ENCODE measurements at places on chromosomes 12 and 14.

DNA sequence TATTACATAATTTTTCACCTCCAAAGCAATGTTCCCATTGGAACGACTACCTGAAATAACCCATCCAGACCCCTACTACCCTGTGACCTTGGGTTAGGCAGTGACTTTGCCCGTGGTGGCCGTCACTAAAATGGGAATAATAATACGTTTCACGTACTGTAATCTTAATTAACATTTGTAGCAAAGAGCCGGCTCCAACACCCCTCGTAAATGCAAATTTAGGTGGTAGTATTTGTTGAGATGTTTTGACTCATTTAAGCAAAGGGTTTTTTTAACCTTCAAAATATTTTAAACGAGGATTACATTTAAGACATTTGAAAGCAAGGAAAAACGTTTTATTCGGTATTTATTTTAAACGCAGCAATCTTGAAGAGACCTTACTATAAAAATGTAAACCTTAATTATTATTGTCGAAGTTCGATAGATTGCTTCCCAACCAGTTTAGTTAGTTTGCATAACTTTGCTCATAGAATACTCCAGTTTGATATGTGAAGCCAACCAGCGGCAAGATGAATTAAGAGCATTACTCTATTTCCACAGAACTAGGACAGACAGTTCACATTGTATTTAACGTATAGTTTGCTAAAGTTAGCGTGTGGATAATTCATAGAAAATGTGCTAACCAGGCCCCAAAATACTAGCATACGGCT, 1.4 kb upstream of the ARID2 start:
- no peak for DNase-seq

DNA sequence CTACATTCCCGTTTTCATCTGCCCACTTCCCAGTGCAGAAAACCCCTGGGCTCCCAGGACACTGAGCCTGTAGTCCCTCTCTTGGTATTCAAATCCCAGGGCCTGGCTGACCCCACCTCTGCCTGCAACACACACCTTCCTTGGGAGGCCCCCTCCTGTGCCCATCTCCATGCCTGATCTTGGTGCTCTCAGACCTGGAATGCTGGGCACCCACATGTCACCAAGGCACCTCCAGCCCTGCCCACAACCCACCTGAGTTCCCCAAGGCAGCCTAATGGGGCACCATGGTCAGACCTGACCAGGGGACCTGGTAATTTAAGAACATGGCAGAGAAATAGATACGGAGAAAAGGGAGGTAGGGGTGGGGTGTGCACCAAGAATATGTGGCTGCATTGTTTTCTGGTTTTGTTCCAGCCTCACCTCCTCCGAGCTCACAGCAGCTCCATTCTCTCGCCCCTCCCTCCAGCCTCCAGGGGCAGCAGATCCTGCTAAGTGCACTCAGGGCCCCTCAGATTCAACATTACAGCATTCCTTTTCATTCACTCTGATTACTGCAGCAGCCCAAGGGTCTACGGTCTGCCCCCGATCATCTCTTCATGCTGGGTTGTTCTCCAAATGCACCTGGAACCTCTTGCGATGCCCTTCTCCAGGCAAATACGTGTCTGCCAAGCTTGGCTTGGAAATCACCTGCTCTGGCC, 9.2 kb upstream of the HSP90AA1 start:
- no peak for DNase-seq

- DNase-seq = no peak
Measured at GRCh38 chr14:104244221-104245011, 106.0 kb downstream of the KIF26A start.

DNA sequence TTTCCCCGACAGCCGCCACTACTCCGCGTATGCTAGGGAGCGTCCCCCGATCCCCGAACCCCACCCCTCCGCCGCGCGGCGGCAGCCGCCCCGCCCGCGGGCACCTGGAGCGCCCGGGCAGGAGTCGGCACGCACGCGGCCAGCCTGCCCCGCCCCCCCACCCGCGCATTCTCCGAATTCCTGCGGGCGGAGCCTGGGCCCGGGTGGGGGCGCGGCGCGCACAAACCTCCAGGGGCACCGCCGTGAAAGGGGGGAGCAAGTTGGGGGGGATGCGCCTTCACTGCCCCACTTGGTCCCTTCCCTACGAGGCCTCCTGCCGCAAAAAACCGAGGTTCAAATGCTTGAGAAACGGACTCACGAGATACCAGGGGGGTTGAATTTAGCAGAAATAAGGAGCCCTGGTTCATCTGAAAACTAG, 1.7 kb downstream of the AJUBA start:
- no peak for DNase-seq

- DNase-seq = no peak
Measured at GRCh38 chr12:1907652-1908611, 10.5 kb downstream of the CACNA2D4 start.

GRCh38 chr12:52946797-52947547, 1.9 kb upstream of the KRT18 start:
- DNase-seq = no peak

GRCh38 chr14:104787736-104788135, 7.8 kb downstream of the AKT1 start:
- no peak for DNase-seq

- DNase-seq = no peak
Measured at GRCh38 chr12:67774983-67775587, 126.5 kb downstream of the DYRK2 start.

- DNase-seq = no peak
Measured at GRCh38 chr12:121786440-121786825, 7.1 kb downstream of the RHOF start.

DNA sequence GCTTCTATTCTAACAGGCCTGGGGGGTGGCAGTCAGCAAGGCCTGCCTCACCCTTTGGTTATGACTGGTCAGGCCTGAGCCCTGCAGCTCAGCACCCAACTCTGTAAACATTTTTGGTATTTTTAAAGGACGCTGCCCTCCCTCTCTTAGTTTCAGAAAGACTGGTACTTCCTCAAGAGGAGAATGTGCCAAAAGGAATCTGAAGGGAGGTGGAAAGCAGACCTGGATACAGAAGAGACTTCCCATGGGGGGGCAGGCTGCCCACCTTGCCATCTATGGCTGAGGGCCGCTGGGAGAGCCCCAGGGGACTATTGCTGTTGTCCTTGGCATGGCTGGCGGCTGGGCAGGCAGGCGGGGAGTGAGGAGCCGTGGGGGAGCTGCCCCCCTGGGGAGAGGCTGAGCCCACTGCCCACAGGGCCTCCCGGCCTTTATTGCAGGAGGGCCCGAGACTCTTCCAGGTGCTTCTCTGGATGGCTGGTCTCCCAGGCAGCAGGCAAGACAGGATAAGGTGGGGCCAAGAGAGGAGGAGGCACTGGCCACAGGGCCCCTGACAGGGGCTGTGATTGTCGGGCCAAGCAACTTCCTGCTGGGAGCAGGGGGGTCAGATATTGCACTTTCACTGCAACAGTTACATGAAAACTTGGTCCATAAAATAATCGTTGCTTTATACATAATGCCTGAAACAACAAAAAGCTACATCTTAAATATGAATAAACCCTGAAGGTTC, 3.5 kb downstream of the ARL6IP4 start:
- DNase-seq = no peak

DNA sequence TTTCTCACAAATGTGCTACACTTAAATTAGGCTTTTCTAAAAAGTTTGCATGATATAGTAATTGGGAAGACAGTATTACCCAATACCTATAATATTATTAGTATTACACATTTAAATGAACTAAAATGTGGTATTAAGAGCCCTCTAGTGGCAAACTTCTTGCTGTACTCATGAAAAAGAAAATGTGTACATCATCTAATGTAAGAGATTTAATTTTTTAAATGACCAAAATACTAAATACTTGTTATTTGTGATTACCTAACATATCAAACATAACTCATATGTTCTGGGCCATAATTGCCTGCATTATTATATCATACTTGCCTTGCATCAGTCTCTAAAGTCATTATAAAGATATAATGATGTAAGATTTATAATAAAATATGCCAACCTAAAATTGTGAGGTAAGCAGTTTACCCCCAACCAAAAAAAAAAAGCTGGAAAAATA, 64.2 kb downstream of the DNAI7 start:
- no peak for DNase-seq

DNA sequence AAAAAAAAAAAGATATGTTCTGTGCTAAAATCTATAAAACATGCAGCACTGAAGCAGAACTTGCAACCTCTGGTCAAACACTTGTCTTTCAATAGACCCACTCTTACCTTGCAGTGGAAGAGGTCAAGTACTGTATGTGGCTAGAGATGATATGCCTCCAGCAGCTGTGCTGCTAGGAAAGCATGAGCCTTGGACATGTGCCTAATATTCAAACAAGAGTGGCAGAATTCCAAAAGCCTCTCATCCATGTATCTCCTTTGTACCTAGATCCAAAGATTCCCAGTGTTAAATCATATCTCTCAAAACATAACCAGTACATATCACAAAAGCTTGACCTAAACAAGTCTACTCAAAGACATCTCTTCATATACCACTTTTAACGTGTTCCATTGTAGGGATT, 105.0 kb upstream of the CPNE8 start:
- no peak for DNase-seq

DNA sequence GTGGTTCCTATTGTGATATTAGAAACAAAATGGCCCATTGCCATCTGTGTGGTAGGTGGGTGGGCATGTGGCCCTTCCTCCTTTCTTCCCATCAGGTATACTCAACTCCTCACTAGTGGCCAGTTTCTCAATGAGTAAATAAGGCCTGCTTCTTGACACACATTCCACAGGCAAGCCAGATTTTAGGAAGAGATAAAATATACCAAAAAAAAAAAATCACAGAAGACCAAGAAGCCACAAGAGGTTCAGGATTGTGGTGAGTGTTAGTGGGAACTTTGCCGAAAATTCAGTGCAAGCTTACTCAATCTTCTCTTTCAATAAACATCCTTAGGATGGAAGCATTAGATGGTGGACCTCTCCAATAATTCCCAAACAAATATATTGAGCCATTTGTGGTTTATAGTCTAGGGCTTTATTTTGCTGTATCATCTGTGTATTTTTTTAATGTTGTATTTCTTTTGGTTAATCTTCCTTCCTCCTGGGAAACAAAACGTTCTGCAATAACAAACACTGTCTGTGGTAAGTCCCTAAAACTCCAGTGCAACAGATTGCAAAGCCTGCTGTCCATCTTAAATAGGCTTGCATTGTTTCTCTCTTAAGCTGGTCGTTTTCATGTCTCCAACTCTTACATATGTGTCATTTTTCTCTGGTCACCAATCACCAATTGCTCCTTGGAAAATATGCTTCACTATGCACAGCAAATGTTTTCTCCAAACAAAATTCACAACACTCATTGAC, 289.9 kb upstream of the KITLG start:
- DNase-seq = no peak

DNA sequence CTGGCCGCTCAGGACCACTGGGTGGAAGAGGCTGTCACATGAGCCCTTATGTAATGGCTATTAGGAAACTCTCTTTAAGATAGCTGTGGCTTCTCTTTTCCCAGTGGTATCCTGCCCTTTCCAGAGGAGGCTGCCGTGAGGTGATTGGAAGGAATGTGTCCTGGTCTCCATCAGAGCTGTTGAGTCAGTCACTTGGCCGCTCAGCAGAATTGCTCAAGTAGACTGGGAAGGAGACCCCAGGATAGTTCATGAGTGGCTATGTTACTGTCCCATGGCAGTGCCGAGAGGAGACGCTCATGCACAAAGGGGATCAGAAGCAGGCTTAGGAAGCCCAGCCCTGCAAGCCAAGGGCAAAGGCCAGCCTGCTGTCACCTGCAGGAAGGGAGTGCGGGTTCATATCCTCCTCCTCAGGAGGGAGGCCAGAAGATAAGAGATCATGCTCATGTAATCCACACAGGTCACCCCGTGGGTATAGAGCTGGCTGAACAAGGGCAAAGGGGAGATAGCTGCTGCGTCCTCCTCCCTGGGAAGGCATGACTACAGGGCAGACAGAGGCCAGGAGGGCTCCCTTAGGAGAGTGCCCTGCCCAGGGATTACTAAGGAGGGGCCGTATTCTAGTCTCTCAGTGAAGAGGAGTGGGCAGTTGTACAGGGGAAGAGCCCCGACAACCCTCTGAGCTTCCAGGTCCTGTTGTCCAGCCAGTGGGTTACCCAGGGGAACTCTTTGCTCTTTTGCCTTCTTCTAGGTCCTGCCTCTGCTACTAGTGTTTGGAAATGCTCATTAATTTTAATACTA, 137.0 kb upstream of the MAX start:
- DNase-seq = no peak

DNA sequence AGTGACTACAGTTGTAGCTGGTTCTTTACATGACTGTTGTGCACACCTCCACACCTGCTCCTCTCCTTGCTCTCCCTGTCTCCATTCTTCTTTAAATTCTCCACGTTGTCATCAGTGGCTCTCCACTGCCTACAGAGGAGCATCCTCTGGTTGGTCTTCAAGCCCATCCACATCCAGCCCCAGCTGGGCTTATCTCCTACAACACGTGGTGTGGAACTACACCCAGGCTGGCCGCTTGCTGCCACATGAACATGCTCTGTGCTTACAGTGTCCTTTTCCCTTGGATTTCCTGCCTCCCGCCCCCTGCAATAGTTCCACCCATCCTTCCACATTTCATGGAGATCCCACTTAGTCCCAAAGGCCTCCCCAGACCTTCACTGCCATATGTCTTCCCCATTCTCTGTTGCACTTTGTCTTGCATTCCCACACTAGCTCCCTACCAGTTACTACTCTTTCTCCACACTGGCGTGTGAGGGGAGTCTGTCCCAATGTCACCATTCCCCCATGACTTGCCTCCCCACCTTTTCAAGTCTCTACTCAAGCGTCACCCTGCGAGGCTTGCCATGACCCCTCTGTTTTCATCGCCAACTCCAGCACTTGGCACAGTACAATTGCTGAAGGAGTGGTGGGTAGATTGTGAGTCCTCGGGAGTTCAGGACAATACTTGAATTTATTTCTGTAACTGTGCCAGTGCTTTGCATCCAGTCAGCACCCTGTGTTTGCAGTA, 9.8 kb upstream of the MCRS1 start:
- DNase-seq = no peak

GRCh38 chr14:82915381-82915780, 1381.7 kb upstream of the SEL1L start:
- no peak for DNase-seq

- no peak for DNase-seq
Measured at GRCh38 chr12:73225941-73226340, 953.8 kb downstream of the TRHDE start.

- no peak for DNase-seq
Measured at GRCh38 chr14:71956920-71957563, 24.8 kb downstream of the RGS6 start.

- DNase-seq = no peak
Measured at GRCh38 chr14:100391724-100392123, 68.6 kb downstream of the SLC25A47 start.

GRCh38 chr14:92392711-92393110, 69.7 kb downstream of the SLC24A4 start:
- DNase-seq = no peak

GRCh38 chr12:114696443-114697242, 12.7 kb upstream of the TBX3 start:
- no peak for DNase-seq

- no peak for DNase-seq
Measured at GRCh38 chr14:61678975-61679374, 16.3 kb upstream of the HIF1A start.

GRCh38 chr14:31510222-31510621, 22.4 kb upstream of the GPR33 start:
- no peak for DNase-seq

- no peak for DNase-seq
Measured at GRCh38 chr12:59382282-59383078, 213.3 kb upstream of the SLC16A7 start.

DNA sequence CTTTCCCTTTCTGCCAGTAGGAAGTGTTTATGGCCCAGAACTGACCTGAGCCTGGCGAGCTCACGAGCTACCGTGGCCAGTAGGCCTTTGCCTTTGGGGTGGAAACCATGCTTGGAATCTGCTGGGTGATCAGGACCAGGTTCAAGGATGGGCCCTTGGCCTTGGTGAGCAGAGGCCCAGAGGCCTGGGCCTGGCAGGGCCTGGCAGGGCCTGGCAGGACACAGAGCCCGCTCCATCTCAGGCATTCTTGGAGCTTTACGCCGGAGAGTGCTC, 184.8 kb upstream of the RTL1 start:
- DNase-seq = no peak
